ENCODE measurements at places on chromosomes 1 and 21.

GRCh38 chr1:77832901-77833300 lies 53.5 kb downstream of the MIGA1 start:
- DNase-seq: no peak

GRCh38 chr1:111006556-111006955 lies 42.8 kb upstream of the LRIF1 start:
- DNase-seq: no peak

- no peak for DNase-seq
Measured at GRCh38 chr1:203666609-203667008, 40.0 kb downstream of the ATP2B4 start.

DNA sequence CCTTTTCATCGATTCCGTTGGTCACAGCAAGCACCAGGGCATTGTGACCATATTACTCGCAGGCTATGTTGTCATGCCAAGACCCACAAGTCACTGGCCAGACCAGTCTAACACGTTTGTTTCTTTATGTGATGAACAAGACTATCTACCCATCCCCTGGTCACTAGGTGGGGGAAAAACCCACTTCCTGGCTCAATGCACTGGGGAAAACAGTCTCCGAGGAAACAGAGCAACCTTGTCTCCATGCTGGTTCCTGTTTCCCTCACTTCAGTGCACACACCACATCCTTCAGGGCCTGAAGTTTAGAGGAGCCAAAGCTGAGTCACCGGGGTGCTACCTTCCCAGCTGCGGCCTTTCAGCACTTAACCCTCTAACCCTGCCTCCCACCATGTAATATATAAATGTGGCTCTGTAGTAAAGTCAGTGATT lies 20.9 kb downstream of the ERICH3 start:
- no peak for DNase-seq

DNA sequence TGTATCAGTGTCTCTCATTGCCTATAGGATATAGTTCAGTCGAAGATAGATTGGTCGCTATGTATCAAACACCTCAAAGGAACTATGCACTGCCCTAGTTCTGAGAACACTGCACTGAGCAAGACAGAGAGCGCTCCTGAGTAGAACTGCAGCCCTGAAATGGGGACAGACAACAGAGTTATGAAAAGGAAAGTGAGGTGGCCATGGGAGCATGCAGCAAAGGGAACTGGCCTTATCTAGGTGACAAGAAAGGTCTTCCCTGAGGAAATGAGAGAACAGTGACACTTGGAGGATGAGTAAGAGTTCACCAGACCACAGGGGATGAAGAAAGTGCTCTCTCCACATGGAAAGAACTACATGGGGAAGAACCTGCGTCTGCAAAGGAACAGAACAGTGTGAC lies 7.5 kb upstream of the G0S2 start:
- DNase-seq: no peak

GRCh38 chr21:35408401-35408800 lies 359.3 kb upstream of the RUNX1 start:
- DNase-seq: no peak

- DNase-seq: peak; percentile 76
Measured at GRCh38 chr21:42414928-42415769, 11.4 kb downstream of the UBASH3A start.
